ENCODE measurements at places on chromosomes 11 and 22.
A peak's percentile ranks its signal among the peaks of the same experiment; 100 is the strongest.

- no peak for DNase-seq
Measured at GRCh38 chr11:113462830-113463229, 12.4 kb downstream of the DRD2 start.

- no peak for DNase-seq
Measured at GRCh38 chr11:27558401-27558800, 51.8 kb upstream of the LIN7C start.

GRCh38 chr11:80958987-80959386 lies 1518.2 kb upstream of the TENM4 start:
- DNase-seq, result no peak

GRCh38 chr11:126098204-126098769 lies 35.6 kb upstream of the CDON start:
- no peak for DNase-seq

DNA sequence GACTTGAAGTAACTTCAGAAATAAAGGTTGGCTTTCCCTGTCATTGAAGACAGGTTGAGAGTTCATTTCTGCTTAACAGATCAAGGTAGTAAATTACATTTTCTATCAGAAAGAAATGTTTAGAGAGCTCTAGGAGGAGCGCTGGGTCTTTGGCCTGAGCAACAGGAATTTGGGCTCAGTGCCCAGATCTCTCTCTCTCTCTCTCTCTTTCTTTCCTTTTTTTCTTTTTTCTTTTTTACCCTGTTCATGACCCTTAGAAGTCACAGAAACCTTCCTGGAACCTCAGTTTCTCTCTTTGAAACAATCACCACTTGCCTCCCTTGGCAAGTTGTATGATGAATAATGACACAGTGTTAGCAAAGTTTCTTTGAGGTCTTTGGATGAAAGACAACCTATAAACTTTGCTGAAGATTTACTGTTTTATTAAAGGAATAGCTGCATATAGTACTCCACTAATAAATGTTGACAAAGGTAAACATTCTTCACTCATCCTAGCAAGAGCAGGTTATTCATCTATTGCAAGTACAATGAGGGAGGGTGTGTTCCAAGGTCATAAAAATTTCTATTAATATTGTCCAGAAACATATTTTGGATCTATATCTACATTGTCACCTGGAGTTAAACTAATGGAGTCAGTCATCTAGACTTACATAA lies 35.5 kb upstream of the RASSF10 start:
- no peak for DNase-seq

GRCh38 chr11:41403458-41403857 lies 56.0 kb downstream of the LRRC4C start:
- DNase-seq, result no peak

GRCh38 chr11:124657904-124658303 lies 15.6 kb downstream of the SIAE start:
- no peak for DNase-seq

DNA sequence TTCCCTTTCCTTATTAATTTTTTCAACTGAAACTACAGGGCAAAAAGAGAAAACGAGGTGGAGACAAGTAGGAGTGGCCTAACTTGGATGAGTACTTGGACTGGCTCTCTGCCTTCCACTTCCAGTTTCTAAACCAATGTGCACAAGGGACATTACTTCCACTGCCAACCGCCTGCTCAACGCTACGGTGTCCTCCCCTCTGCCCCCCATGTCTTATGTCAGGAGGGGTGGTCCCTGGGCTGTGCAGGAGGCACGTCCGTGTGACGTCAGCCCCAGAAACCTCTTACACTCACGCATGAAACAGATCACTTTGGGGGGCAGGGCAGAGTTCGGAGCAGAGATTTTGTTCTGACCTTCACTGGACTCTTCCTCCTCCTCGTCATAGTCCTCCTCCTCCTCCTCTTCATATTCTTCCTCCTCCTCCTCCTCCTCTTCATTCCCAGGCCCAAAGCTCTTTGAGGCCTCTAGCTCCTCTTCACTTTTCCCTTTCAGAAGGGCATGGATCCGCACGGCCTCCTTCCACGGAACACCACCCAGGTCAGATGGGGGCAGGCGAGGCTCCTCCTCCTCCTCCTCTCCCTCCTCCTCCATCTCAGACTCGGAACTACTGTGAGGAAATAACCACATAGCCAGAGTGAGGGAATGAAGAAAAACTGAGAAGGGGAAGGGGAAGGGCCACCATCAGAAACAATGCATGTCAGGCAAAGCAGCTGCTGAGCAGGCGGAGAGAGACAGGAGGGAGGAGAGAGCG lies 57.4 kb upstream of the BID start:
- no peak for DNase-seq

DNA sequence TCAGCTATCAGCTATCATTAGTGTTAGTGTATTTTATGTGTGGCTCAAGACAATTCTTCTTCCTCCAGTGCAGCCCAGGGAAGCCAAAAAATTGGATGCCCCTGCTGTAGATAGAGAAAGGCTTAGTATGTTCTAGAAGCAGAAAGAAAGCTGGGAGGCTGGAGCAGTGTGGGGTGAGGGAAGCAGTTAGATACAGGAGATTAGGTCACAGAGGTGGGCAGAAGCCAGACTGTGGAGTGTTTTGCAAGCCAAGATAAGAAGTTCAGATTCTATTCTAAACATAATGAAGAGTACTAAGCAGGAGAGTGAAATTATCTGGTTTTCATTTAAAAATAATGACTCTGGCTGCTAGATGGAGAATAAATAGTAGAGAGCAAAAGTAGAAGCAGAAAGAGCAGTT lies 381.7 kb downstream of the DCDC1 start:
- no peak for DNase-seq

DNA sequence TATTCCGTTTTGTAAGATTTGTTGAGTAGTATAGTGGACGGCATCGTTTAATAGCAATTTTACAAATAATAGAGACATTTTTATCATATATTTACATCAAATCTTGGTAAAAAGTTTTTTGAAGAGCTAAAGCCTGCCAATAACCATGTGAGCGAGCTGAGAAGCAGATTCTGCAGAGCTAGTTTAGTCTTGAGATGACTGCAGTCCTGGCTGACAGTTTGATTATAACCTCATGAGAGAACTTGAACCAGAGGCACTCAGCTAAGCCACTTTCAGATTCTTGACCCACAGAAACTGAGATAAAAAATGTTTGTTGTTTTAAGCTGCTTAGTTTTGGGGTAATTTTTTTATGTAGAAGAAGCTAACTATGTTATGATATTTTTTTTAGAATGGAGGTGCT lies 78.9 kb downstream of the PDE3B start:
- DNase-seq, result no peak

GRCh38 chr11:76708972-76709660 lies 38.6 kb upstream of the LRRC32 start:
- no peak for DNase-seq

DNA sequence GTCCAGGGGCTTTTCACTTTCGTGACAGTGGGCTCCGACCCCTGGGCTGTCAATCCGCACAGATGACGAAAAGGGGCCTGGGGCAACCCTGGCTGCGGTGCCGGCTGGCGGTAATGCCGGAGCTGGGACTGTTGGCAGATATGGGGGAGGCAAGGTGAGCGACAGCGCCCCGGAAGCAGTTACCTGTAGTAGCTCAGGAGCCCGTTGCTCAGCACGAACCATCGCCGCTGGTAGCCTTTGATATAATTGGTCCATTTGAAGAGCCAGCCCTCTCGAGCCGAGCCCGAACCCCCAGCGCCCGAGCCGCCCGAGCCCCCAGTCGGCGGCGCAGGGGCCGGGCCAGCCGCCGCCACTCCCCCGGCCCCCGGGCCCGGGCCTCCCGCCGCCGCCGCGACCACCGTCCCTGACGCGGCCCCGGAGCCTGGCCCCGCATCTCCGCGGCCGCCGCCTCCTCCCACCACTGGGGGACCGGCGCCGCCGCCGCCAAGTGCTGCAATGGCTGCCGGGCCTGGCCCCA lies 396 bp downstream of the OSBP start:
- DNase-seq, result peak; percentile 40

GRCh38 chr11:15816260-15816871 lies 540.0 kb downstream of the SOX6 start:
- no peak for DNase-seq

GRCh38 chr11:68749229-68750123 lies 1.8 kb downstream of the TESMIN start:
- DNase-seq, result no peak

DNA sequence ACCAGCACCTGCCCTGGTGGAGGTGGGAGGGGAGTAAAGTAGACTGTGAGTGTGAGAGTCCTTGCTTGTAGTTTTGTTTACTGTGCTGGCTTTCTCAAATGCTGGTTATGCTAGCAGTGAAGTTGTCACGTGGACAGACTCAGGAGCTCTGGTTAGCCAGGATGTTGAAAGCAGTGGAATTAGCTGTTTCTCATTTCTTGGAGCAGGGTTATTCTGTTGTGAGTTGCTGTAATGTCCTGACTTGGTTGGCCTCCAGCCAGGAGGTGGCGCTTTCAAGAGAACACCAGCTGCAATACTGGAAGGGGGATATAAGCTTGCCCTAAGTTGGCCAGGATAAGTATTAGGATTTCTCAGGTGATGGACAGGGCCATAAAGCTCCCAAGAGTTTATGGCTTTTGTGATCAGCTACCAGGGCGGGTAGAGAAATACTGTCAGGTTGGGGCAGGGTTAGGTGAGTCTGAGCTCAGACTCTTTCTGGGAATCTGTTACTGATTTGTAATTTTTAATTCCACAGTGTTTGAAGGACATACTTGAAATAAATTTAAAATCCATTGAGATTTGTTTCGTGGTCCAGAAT lies 13.7 kb downstream of the CYP2D6 start:
- no peak for DNase-seq

GRCh38 chr11:117009905-117010605 lies 88.2 kb downstream of the SIK3 start:
- no peak for DNase-seq

GRCh38 chr22:41664490-41664889 lies 24.2 kb downstream of the SNU13 start:
- no peak for DNase-seq

DNA sequence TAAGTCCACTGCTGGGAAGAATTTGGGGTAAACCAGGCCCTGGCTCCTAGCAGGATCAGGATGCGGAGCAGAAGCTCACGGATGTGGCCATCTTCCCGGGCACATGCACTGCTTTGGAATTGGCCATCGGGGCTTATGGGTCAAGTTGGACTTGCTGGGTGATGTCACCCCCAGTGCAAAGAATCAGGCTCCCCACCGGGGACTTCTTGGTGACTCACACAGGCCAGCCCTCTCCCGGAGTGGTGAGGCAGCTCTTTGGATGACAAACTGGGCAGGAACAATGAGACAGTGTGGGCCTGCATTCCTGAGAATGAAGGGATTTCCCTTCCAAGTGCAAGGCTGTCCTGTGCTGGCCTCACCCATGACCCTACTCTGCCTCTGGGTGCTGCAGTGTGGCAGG lies 128.8 kb upstream of the ANO1 start:
- DNase-seq, result no peak

GRCh38 chr11:39365809-39366436 lies 2093.5 kb downstream of the LRRC4C start:
- DNase-seq, result no peak

DNA sequence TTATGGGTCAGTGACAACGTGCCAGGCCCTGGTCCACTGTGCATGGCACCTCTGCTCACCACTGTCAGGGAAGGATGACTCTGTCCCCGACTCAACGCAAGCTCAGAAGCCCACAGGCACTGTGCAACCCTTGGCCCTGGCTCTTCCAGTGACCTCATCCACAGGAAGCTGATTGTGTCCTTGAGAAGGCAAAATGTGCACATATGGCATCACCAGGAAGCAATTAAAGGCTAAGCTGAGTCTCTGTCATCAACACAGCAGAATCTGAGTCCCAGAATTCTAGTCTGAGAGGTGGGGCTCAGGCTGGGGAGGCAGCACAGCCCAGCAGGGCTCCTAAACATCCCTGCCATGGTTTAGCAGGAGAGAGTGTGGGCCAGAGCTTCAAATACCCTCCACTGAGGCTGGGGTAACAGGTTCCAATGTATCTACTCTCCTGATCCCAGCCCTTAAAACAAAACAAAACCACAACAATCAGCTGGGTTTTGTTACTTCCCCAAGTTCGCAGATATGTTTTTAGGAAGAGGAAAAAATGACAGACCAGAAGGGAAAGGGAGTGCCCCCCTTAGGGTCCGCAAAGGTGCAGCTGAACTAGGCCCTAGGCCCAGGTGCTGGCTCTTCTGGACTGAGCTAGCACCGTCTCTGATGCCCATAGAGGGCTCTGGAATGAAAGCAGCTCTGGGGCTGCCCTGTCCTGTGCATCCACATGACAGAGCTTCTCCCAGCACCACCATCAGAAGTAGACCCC lies 33.5 kb upstream of the GNAZ start:
- DNase-seq, result no peak
